Naive thymus-derived CD8-positive, alpha-beta T cell (primary cell): ENCODE measurements at places on chromosomes 3 and 15. TPM values are rescaled to one million over a fixed set of nuclear protein-coding genes. Genes with fewer than 3 reads are reported as not detected.

- peaks cover 3% of the 10 kb centered on the region for H3K4me1 ChIP-seq
- no peak for DNase-seq
- H3K27ac ChIP-seq = no peak overlapping the region
- no peaks in the 10 kb centered on the region for H3K27me3 ChIP-seq
Measured at GRCh38 chr3:48285132-48285531, 44.2 kb downstream of the ZNF589 start.

- no peaks in the 10 kb centered on the region for H3K27me3 ChIP-seq
- H3K4me1 ChIP-seq = no peaks in the 10 kb centered on the region
- H3K27ac ChIP-seq = no peak overlapping the region
- no peaks in the 10 kb centered on the region for H3K36me3 ChIP-seq
- DNase-seq = no peak
Measured at GRCh38 chr3:117045143-117045542, 335.6 kb downstream of the TUSC7 start.

- H3K4me1 ChIP-seq = no peaks in the 10 kb centered on the region
- H3K4me3 ChIP-seq = no peak overlapping the region
- DNase-seq = no peak
Measured at GRCh38 chr15:51280838-51281237, 57.6 kb downstream of the CYP19A1 start.

DNA sequence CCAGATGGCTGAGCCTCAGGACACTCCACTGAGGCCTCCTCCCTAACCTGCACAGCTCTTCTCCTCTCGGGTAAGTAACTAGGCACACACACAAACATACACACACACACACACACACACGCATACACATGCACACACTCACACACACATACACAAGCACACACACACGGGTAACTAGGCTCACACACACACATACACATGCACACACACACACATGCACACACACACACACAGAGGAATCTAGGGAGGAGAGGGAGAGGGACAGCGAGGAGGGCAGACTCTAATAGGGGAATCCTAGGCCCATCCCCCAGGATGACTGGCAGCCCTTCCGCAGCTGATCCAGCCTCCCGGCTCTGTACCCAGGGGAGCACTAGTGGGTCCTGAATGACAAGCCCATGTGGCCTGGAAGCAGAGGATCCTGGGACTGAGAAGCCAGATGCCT is 177.4 kb upstream of the LINGO1 start:
- no peaks in the 10 kb centered on the region for H3K4me1 ChIP-seq
- no peak for DNase-seq
- no peak overlapping the region for H3K27ac ChIP-seq
- no peaks in the 10 kb centered on the region for H3K36me3 ChIP-seq

GRCh38 chr3:152858170-152858800 is 23.4 kb downstream of the P2RY1 start:
- no peak overlapping the region for H3K27ac ChIP-seq
- H3K27me3 ChIP-seq = peaks cover 3% of the 10 kb centered on the region
- H3K4me3 ChIP-seq = no peak overlapping the region
- H3K4me1 ChIP-seq = no peaks in the 10 kb centered on the region

GRCh38 chr3:151504606-151505005 is 43.7 kb upstream of the IGSF10 start:
- H3K27ac ChIP-seq = no peak overlapping the region
- no peaks in the 10 kb centered on the region for H3K4me1 ChIP-seq
- no peaks in the 10 kb centered on the region for H3K27me3 ChIP-seq
- no peak for DNase-seq

DNA sequence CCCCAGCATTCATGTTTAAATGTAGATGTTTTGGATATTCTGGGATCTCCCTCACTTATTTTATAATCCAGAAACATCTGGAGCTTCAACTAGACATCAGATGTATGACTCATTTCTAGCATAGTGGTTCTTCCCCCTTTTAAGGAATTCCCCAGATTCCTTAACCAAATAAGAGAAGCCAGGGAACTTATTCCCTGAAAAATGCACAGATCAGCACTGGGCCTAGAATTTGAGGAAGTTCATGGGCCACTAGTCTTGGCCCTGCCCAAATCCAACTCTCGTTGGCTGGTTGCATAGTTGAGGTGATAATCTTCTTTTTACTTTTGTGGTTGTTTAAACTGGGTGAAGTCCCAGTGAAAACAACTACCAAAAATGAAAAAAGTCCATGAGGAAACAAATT is 20.4 kb downstream of the RARRES1 start:
- no peaks in the 10 kb centered on the region for H3K27me3 ChIP-seq
- no peak for DNase-seq
- H3K4me3 ChIP-seq = no peak overlapping the region
- peaks cover 7% of the 10 kb centered on the region for H3K4me1 ChIP-seq
- no peaks in the 10 kb centered on the region for H3K36me3 ChIP-seq

GRCh38 chr3:125646581-125646980 is 51.3 kb upstream of the OSBPL11 start:
- no peaks in the 10 kb centered on the region for H3K4me1 ChIP-seq
- no peak for DNase-seq
- H3K36me3 ChIP-seq = no peaks in the 10 kb centered on the region
- no peaks in the 10 kb centered on the region for H3K27me3 ChIP-seq
- H3K27ac ChIP-seq = no peak overlapping the region
- H3K4me3 ChIP-seq = no peak overlapping the region

GRCh38 chr3:46895761-46896160 is 18.2 kb downstream of the PTH1R start:
- H3K4me3 ChIP-seq = no peak overlapping the region
- peaks cover 42% of the 10 kb centered on the region for H3K27me3 ChIP-seq
- no peaks in the 10 kb centered on the region for H3K36me3 ChIP-seq
- H3K4me1 ChIP-seq = peaks cover 19% of the 10 kb centered on the region
- H3K27ac ChIP-seq = no peak overlapping the region

DNA sequence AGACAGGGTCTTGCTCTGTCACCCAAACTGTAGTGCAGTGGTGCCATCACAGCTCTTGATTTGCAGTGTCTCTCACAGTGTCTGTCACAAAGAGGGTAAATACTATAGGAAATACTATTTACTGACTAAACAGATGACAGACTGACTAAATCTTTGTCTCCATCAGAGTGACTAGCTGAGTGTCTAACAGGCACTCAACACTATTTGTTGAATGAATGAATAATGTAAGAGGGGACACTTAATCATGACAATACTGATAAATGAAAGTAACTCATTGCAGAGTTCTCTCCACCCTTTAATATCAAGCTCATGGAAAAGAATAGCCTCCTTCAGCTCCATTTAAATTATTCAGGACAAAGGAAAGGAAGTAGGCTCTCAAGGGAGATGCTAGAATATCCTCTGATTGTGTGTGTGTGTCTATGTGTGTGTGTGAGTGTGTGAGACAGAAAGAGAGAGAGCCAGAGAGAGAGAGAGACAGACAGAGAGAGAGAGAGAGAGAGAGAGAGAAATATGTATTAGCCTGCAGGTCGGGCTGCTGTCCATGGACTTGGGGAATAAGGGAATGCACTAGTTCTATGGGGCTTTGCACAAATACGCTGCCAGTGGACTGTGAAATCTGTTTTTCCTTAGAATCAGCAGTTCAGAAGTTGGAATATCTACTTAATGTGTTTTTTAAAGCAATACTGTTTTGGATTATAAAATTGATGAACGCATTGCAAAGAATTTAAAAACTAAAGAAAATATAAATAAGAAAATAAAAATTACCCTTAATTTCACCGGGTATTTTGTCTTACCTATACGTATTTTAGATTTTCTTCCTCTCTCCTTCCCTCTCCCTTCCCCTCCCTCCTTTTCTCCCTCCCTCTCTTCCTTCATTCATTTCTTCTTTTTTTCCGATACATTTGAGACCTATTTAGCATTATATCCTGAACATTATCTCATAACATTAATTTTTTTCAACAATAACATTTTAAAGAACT is 132.9 kb upstream of the LRIG1 start:
- no peak for DNase-seq
- H3K36me3 ChIP-seq = no peaks in the 10 kb centered on the region
- H3K27ac ChIP-seq = no peak overlapping the region
- peaks cover 7% of the 10 kb centered on the region for H3K27me3 ChIP-seq

DNA sequence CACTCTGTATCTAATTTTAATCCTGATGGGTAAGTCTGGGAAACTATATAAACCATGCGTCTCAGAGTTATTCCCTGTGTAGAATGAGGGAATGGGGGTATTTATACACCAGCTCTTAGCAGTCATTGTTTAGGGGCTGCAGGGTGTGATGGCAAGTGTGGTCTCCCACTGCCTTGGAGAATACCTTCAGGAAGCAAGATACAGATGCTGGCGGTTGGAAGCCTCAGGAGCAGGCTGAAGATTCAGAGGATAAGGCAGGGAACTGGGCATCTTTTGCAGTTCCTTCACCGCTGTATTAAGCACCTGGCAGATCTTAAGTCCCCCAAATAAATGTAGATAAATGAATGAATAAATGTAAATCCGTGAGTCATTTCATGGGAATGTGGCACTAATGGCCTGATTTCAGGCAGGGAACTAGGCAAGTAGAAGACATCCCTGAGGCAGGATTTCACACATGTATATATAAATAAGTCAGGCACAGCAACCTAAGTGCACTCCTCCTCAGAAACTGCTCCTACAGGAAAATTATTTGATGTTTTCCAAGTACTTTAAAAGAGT is 209.2 kb upstream of the GADL1 start:
- H3K27ac ChIP-seq = no peak overlapping the region
- no peaks in the 10 kb centered on the region for H3K36me3 ChIP-seq
- DNase-seq = no peak
- peaks cover 6% of the 10 kb centered on the region for H3K4me1 ChIP-seq

DNA sequence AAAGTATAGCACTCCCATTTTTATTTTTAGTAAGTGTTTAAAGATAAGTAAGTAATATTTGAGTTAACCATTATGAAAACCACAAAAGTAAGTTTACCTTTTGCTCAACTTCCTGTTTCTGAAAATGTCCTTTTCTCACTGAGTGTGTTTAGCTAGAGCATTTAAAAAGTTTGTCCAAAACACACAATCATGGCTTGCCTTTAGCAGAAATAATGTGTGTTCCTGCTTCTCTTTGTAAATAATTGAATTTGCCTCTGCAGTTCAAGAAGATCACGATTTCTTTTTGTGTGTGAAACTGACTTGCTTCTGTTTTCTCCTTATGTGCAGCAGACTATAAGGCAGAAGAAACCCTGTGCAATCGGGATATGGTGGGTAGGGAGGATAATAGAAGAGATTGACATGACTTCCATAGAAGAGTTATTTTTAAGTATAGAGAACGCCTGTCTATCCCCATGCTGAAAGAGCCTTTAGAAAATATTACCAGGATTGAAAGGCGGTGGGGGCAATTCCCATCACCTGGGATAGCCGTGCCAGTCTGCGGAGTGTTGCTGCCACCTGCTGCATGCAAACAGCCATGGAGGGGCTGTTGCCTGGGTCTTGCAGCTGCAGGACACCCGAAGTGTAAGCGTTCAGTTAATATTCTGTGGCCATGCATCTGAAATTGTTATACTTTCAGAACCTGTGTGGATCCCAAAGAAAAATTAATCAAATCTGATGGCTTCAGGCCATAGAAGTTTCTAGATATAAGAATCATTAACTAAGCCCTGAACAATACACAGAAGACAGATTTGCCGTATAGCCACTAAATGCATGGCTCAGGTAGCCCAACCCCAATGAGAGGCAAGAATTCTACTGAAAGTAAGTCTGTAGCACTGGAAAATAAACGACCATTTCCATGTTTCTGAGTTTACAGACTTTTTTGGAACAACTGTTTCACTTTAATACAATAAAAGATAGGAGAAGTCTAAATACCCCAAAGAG is 2.4 kb upstream of the CD96 start:
- H3K27ac ChIP-seq = no peak overlapping the region
- peaks cover 30% of the 10 kb centered on the region for H3K4me1 ChIP-seq
- H3K4me3 ChIP-seq = peak overlapping the region; percentile 85
- peaks cover 4% of the 10 kb centered on the region for H3K36me3 ChIP-seq

DNA sequence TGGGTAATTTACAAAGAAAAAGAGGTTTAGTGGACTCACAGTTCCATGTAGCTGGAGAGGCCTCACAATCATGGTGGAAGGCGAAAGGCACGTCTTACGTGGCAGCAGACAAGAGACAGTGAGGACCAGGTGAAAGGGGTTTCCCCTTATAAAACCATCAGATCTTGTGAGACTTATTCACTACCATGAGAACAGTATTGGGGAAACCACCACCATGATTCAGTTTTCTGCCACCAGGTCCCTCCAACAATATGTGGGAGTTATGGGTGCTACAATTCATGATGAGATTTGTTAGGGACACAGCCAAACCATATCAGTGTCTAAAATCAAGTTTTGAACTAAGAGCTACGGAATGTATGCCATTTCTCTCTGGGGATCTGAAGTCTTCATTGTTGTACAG is 354.8 kb upstream of the C2CD4B start:
- no peaks in the 10 kb centered on the region for H3K36me3 ChIP-seq
- no peak overlapping the region for H3K4me3 ChIP-seq
- H3K27me3 ChIP-seq = peaks cover 6% of the 10 kb centered on the region
- DNase-seq = no peak
- H3K4me1 ChIP-seq = no peaks in the 10 kb centered on the region
- no peak overlapping the region for H3K27ac ChIP-seq

GRCh38 chr15:77852241-77853007 is 219.7 kb upstream of the LINGO1 start:
- no peak for DNase-seq
- H3K27me3 ChIP-seq = peaks cover 27% of the 10 kb centered on the region
- H3K4me3 ChIP-seq = no peak overlapping the region
- no peak overlapping the region for H3K27ac ChIP-seq
- H3K4me1 ChIP-seq = no peaks in the 10 kb centered on the region

DNA sequence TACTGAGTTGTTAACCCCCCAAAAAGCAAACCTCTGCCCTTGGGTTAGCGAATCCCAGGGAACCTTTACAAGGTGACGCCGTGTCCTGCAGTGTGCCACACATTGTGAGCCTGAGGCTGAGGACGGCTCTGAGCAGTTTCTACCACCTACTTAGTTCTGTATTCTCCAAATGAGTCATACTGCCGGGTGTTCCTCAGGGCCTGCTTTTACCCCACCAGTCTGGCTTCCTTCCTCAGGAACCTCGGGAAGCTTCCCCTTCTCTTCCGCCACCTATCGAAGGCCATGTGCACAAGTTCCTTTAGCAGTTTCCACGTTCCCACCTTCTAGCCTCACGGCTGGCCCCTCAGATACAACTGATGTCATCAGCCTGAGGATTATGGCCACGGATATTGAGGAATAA is 384.0 kb upstream of the TPM1 start:
- peaks cover 3% of the 10 kb centered on the region for H3K36me3 ChIP-seq
- peaks cover 3% of the 10 kb centered on the region for H3K27me3 ChIP-seq
- H3K4me1 ChIP-seq = no peaks in the 10 kb centered on the region

GRCh38 chr3:64913515-64913914 is 225.7 kb upstream of the ADAMTS9 start:
- no peak for DNase-seq
- no peaks in the 10 kb centered on the region for H3K36me3 ChIP-seq
- no peaks in the 10 kb centered on the region for H3K27me3 ChIP-seq
- H3K27ac ChIP-seq = no peak overlapping the region
- H3K4me3 ChIP-seq = no peak overlapping the region

Gene GOLGA8S
- 0.63 TPM for total RNA-seq

Gene C3orf49
- not detected for total RNA-seq

Gene TM4SF1
- not detected for total RNA-seq

Gene TMC3
- total RNA-seq = not detected

Gene TMEM207
- not detected for total RNA-seq

Gene PCOLCE2
- total RNA-seq = not detected

Gene CHST13
- not detected for total RNA-seq

Gene MESP1
- total RNA-seq = 0.27 TPM

Gene OR5K2
- not detected for total RNA-seq
